A673 (cell line): ENCODE measurements at places on chromosomes 5 and 9. TPM values are rescaled to one million over a fixed set of nuclear protein-coding genes. Genes with fewer than 3 reads are reported as not detected.
A peak's percentile ranks its signal among the peaks of the same experiment; 100 is the strongest.

DMRT3 gene
- total RNA-seq, result not detected in 2 replicates

- H3K27ac ChIP-seq, result no peak overlapping the region
- peak; percentile 63 for DNase-seq
- no peaks in the 10 kb centered on the region for H3K36me3 ChIP-seq
- H3K27me3 ChIP-seq, result no peaks in the 10 kb centered on the region
- no peak overlapping the region for H3K4me3 ChIP-seq
- peaks cover 15% of the 10 kb centered on the region for H3K4me1 ChIP-seq
These were observed 115.4 kb downstream of the EGFLAM start for GRCh38 chr5:38373743-38374142.

DNA sequence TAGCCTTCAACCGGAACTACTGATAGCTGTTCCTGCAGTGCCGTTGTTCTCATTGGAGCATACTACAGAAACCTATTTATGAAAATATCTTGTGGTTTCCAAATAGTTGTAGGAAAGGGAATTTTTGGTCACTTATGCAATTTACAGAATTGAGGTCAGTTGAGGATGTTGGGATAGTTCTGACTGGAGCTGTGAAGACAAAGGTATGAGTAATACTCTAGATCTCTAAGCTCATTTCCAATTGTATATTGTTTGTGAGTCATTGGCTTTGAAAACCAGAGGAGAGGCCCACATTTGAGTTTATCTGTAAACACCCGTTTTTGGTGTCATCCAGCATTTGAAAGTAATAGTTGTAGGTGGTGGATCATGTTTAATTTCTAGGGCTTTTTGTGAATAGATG is 561.3 kb upstream of the WWC1 start:
- no peaks in the 10 kb centered on the region for H3K36me3 ChIP-seq
- peaks cover 49% of the 10 kb centered on the region for H3K4me1 ChIP-seq
- H3K27me3 ChIP-seq, result no peaks in the 10 kb centered on the region
- H3K4me3 ChIP-seq, result no peak overlapping the region
- peak overlapping the region; percentile 63 for H3K27ac ChIP-seq

DNA sequence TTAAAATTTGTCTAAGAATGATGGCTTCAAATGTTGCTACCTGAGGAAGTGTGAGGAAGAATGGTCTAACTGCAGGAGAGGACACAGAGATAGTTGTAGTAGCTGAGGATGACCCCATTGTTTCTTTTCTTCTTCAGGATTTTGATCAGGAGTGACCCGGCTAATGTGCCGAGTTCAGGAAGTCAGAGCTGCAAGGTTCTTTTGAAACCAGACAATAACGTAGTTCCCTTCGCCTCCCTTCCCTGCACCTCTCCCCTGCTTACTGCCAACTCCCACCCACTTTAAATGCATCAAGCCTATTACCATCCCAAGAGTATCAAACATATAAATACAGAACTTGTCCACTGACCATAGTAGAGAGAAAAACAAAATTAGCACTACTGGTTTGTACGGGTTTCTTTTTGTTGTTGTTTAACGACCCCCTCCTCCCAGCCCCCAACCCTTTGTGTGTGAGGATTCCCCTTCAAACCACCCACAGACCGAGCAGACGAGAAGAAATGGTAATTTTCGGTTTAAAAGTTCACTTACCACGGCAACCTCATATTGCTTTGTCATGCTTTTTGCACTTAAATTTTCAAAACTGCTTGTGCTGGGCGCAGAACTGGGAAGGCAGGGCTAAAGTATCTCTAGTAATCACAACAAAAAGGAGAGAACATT is 23.5 kb upstream of the ELAVL2 start:
- no peak overlapping the region for H3K27ac ChIP-seq
- DNase-seq, result no peak

DNA sequence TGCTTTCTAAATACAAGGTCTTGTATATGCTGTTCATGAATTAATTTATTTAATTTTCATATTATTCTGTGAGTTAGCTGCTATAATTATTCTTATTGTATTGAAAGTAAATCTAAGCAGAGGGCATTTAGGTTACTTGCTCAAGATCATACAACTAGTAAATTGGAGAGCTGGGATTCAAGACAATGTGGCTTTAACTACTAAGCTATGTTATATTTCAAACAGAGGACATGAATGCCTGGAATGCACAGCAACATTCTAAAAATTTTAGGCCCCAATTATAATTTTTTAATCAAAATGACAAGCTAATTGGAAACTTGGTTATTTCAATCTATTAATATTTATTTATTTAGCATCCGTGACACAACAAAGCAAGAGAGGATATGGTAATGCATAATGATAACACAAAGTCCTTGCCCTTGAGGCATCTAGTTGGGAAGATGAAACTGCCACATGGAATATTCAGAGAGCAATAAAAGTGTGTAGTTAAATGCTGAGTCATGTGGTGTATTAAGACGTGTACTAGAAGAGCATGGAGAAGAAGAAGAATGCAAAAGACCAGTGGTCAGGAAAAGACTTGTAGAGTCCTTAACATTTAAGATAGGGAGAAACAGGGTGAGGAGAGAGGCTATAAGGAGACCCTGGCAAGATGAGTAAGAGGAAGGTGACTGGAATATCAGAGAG is 24.4 kb downstream of the CTXN3 start:
- H3K27ac ChIP-seq, result no peak overlapping the region
- H3K36me3 ChIP-seq, result no peaks in the 10 kb centered on the region
- H3K4me3 ChIP-seq, result no peak overlapping the region
- peaks cover 11% of the 10 kb centered on the region for H3K27me3 ChIP-seq
